NCI-H1092 (cell line): ENCODE measurements at places on chromosomes 3 and 15.

DNA sequence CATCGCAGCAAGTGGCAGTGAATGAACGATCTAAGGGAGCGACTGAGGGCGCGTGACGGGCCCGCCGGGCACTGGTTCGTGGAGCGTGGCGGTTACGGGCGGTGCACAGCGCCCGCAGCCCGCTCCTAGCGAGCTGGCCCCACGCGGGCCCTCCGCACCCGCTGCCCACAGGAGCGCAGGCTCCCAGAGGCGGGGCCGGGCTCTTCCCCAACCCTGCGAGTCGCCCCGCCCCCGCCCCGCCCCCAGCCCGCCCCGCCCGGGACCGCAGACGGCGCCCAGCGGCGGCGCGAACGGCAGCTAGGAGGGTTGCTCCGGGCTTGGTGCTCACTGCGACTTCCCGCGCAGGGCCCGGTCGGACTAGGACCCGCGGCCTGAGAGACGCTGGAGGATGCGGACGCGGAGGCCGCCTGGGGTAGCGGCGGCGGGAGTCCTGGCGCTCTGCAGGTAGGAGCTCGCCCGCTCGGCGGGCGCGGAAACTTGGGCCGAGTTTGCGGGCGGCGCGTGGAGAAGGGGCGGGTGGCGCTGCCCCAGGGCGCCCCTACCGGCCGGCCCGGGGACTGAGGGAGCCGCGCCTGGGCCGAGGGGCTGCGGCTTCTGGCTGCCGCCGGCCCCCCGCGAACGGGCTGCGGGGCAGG is at the start of gene C15orf39:
C15orf39 (plus strand) TSS at position 267 of the 635 bp plus-strand sequence. CDS start 4,167 bp downstream, outside the sequence.
- peak; percentile 29 for DNase-seq

DNA sequence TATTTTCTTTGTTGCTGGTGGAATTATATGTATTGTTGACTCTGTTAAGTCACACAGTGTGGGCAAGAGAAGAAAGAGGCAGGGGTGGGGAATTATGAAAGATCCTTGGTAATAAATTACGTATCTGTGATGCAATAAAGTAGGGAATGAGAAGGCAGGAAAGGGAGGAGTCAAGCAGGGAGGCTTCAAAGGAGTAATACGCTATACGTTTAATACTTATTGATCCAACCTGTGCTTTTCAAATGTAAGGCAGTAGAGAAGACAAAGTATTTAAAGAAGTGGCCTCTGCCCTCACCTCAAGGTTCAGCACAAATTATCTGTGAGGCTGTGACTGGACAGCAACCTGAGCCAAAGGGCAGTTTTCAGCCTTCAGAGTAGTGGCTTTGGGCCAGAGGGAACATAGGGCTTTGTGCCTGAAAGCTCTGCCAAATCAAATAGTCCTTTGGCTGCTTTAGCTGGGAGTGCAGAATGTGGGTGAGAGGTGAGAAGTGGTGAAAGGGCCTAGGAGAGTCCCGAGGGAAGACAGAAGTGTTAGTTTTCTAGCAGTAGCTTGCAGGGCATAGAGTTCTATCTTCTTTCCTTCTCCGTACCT is 1.2 kb upstream of the PLIN1 start:
- DNase-seq: peak; percentile 65

DNA sequence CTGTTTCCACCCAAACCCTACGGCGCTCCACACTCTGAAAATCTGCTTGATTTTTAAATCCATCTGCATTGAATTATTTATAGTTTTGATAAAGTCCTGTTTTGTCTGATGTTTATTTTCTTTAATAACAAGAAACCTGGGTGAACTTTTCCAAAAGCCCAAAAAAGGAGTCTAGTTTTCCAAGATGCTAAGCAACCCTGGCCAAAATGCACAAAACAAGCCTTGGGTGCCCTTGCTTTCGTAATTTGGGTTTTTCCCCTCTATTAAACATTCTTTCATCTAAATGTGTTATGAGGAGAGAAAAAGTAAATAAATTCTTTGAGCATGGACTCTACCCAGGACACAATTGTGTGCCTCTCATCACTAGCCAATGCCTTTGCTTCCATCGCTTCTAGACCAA is 468.9 kb downstream of the MCTP2 start:
- no peak for DNase-seq

GRCh38 chr15:39887832-39888231 is 32.2 kb downstream of the GPR176 start:
- no peak for DNase-seq

GRCh38 chr15:58454950-58455401 is 23.2 kb downstream of the LIPC start:
- DNase-seq: peak; percentile 6

GRCh38 chr3:37985637-37986320 is 4.8 kb upstream of the VILL start:
- no peak for DNase-seq

DNA sequence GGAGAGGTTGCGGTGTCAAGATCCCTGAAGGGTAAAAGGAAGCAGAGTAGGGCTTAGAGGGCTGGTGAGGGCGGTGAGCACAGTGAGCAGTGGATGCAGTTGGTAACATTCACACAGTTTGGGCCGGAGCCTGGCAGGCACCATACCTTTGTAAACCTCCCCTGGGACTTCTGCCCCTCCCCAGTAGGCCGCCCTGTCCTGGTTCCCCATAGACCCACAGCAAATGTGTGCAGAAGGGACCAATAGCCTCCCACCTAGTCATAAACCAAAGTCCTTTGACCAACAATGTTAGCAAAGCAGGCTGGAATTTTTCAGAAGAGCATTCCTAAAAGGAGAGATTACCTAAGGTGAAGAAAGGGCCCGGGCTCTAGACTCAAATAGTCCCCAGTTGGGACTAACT is 1.7 kb upstream of the PHGR1 start:
- no peak for DNase-seq

- no peak for DNase-seq
These were observed 103.6 kb downstream of the CACNA2D3 start for GRCh38 chr3:54225841-54226528.

GRCh38 chr3:90121326-90121725 is 1013.9 kb downstream of the EPHA3 start:
- no peak for DNase-seq

DNA sequence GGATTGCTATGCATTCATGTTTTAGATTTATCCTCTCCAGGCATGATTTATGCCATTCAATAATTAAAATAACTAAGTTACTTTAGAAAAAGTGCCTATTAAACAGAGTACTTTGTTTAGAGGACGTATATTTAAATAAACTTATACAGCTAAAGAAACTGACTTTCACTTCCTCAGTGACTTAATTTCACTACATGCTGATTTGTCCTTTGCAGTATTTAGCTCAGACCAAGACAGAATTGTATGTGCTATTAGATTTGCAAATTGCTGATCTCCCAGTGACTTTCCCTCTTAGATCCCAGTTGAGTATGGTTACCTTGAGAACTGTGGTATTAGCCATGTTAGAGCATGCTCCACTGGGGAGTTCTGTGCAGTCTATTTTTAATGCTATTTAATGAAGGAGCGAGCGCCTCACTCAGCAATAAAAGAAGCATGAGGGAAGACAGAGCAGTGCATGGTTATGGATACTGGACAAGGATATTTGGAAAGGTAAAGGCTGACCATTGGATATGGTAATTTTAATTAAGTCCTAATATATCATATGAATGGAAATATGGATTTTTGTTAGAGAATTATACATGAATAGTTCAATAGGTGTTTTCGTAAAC is 2.7 kb downstream of the ARPP21 start:
- no peak for DNase-seq

DNA sequence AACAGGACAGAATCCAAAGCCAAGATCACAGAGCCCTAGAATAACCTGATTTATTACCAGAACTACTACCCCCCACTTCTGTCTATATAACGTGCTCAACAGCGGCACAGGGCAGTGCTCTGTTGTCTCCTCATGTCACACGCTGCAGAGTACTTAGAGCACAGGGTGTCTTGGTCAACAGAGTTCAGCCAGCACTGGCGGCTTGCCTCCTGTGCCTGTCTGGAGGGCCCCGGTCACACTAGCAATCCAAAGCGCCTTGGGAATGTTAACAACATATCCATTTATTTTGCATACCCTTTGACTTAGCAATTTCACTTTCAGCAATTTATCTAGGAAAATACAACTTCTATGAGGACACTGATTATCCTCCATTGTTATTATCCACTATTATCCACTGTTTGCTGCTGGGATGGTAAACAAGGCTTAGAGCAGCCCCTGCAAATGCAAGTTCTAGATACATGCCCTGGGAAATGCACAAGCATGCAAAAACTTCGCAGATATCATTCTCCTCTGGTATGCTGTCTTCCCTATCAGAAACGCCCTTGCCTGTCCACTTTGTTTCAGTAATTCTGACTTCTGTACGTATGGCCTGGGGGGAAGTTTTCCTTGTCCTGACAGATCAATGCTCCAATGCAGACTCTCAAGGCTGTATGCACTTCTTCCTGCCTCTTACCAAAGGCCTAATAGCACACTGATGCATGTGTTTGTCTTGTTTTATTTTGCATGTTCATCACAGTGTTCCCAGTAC is 86.2 kb upstream of the OCA2 start:
- DNase-seq: no peak

GRCh38 chr3:190192739-190193138 is 72.0 kb upstream of the P3H2 start:
- DNase-seq: no peak

- no peak for DNase-seq
These were observed 72.8 kb downstream of the CD200R1L start for GRCh38 chr3:112773864-112774263.

- no peak for DNase-seq
These were observed 95.7 kb downstream of the CPN2 start for GRCh38 chr3:194255252-194256039.

GRCh38 chr3:138445236-138445635 is 10.8 kb downstream of the ESYT3 start:
- DNase-seq: no peak
